ENCODE measurements at places on chromosomes 2 and 18. TPM values are rescaled to one million over a fixed set of nuclear protein-coding genes. Genes with fewer than 3 reads are reported as not detected.

Gene CCL20
- 39.9 TPM for total RNA-seq

Gene MRO
- not detected for total RNA-seq

Gene SALL3
- total RNA-seq: not detected

Gene ANKRD29
- total RNA-seq: 7.8 TPM

Gene MBP
- 221 TPM for total RNA-seq

Gene C2orf78
- total RNA-seq: not detected

Gene TUBB6
- 25.7 TPM for total RNA-seq

Gene CD8A
- 0.20 TPM for total RNA-seq

Gene ZNF512
- total RNA-seq: 24.4 TPM

Gene ARL5A
- total RNA-seq: 53.7 TPM

Gene ANKRD30BL
- total RNA-seq: not detected

Gene LOXL3
- 1.2 TPM for total RNA-seq

Gene IL37
- 2.0 TPM for total RNA-seq

Gene SNED1
- 0.86 TPM for total RNA-seq

Gene MOGAT1
- total RNA-seq: 35.9 TPM

Gene WNT6
- not detected for total RNA-seq

Gene EGR4
- total RNA-seq: 0.81 TPM

DNA sequence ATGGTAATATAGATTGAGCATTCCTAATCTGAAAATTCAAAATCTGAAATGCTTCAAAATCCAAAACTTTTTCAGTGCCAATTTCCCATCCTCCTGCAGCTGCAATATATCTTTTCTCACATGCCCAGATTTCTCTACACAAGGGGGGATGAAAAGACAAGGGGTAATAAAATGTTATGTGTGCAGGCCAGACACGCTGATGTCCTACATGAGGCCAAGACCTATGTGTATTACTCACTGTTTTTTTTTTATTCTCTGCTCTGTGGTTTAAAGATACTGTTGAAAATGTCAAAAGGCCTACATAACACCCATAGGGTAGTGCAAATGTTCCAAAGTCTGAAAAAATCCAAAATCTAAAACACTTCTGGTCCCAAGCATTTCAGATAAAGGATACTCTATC, 41.2 kb upstream of the CWC22 start:
- H3K36me3 ChIP-seq: no peaks in the 10 kb centered on the region
- no peak for DNase-seq
- H3K4me1 ChIP-seq: no peaks in the 10 kb centered on the region

- no peak for DNase-seq
- H3K4me3 ChIP-seq: no peak overlapping the region
- H3K4me1 ChIP-seq: peaks cover 14% of the 10 kb centered on the region
- H3K27me3 ChIP-seq: no peaks in the 10 kb centered on the region
Measured at GRCh38 chr2:72185206-72185605, 37.5 kb upstream of the CYP26B1 start.

GRCh38 chr18:43539862-43540261, 262.6 kb upstream of the SYT4 start:
- H3K36me3 ChIP-seq: no peaks in the 10 kb centered on the region
- no peak overlapping the region for H3K27ac ChIP-seq
- H3K27me3 ChIP-seq: no peaks in the 10 kb centered on the region

- no peaks in the 10 kb centered on the region for H3K36me3 ChIP-seq
- H3K27ac ChIP-seq: no peak overlapping the region
- no peak overlapping the region for H3K4me3 ChIP-seq
- peaks cover 39% of the 10 kb centered on the region for H3K27me3 ChIP-seq
- DNase-seq: no peak
- H3K4me1 ChIP-seq: no peaks in the 10 kb centered on the region
Measured at GRCh38 chr2:20877960-20878359, 55.1 kb upstream of the LDAH start.

GRCh38 chr2:58734365-58734764, 493.2 kb upstream of the FANCL start:
- H3K27me3 ChIP-seq: no peaks in the 10 kb centered on the region
- peak overlapping the region; percentile 3 for H3K27ac ChIP-seq
- no peaks in the 10 kb centered on the region for H3K36me3 ChIP-seq
- no peak overlapping the region for H3K4me3 ChIP-seq
- DNase-seq: peak; percentile 18

- peaks cover 16% of the 10 kb centered on the region for H3K4me1 ChIP-seq
- H3K27ac ChIP-seq: no peak overlapping the region
- H3K36me3 ChIP-seq: no peaks in the 10 kb centered on the region
- DNase-seq: no peak
Measured at GRCh38 chr18:11495441-11495840, 114.0 kb upstream of the SLC35G4 start.

GRCh38 chr2:40380041-40380440, 71.8 kb downstream of the SLC8A1 start:
- DNase-seq: no peak
- H3K4me1 ChIP-seq: no peaks in the 10 kb centered on the region
- H3K4me3 ChIP-seq: no peak overlapping the region
- H3K27me3 ChIP-seq: no peaks in the 10 kb centered on the region
- H3K36me3 ChIP-seq: no peaks in the 10 kb centered on the region

GRCh38 chr2:53475321-53475720, 292.3 kb upstream of the CHAC2 start:
- H3K27ac ChIP-seq: peak overlapping the region; percentile 47
- no peaks in the 10 kb centered on the region for H3K36me3 ChIP-seq
- no peaks in the 10 kb centered on the region for H3K27me3 ChIP-seq
- peak overlapping the region; percentile 2 for H3K4me3 ChIP-seq
- peaks cover 25% of the 10 kb centered on the region for H3K4me1 ChIP-seq
- DNase-seq: peak; percentile 30

DNA sequence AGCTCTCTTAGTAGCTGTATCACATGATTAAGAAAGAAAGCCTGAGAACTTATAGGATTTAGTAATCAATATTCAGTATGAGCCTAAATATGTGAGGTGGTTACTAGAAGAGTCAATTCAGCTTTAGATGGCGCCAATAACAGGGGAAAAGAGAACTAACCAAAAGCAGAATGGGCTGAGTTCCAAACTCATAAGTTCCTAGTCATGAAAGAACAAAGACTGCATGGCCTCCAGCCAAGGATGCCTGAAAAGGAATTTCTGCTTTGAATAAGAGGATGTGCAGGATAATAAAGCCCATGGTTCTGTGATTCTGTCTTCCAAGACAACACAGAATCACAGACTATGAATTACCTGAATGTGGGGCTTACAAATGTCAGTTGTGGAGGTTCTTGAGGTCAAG, 196.5 kb downstream of the SATB2 start:
- H3K4me1 ChIP-seq: peaks cover 10% of the 10 kb centered on the region
- DNase-seq: peak; percentile 3
- H3K27ac ChIP-seq: no peak overlapping the region
- no peaks in the 10 kb centered on the region for H3K36me3 ChIP-seq
- no peaks in the 10 kb centered on the region for H3K27me3 ChIP-seq
- H3K4me3 ChIP-seq: no peak overlapping the region

- H3K36me3 ChIP-seq: no peaks in the 10 kb centered on the region
- H3K4me3 ChIP-seq: no peak overlapping the region
- H3K27ac ChIP-seq: no peak overlapping the region
Measured at GRCh38 chr2:220628252-220628651, 943.9 kb downstream of the EPHA4 start.

DNA sequence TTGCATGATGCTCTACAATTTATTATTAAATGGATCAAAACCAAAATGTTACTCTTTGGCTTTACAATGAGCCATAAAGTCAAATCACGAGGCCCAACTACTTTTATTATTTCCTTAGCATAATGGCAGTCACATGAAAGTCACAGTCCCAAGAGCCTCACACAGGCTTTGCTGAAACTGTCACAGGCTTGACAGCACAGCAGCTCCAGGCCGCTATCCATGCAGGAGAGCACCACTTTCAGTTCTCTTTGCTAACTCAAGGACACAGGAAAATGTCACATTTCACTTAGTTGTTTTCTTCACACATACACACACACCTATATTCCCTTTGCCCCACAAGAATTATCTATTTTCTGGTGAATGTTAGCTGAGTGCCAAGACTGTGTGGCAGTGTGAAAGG, 11.1 kb upstream of the MSGN1 start:
- no peaks in the 10 kb centered on the region for H3K4me1 ChIP-seq
- H3K27me3 ChIP-seq: peaks cover 8% of the 10 kb centered on the region
- no peak overlapping the region for H3K27ac ChIP-seq
- DNase-seq: no peak
- H3K4me3 ChIP-seq: no peak overlapping the region

DNA sequence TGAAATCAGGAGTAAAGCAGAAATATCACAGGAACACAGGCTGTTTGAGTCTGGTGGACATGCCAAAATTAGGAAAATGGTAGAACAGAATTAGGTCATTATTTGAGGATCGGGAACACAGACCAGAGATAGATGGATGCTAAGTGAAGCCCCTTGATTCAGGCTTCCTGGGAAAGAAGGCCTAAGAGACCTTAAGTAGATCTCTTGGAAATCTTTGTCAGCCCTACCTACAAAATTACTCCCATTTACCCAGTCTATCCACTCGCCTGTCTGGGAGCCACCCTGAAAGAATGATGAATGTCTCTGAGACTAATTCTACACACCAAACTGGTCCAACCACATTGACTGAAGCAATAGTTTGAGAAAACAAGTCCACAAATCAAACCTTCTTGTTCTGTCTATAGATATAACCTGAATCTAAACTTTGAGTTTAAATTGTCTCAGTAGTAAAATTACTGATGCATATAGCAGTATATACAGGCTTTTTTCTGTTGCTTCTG, 36.6 kb upstream of the TANK start:
- H3K27ac ChIP-seq: peak overlapping the region; percentile 90
- H3K27me3 ChIP-seq: no peaks in the 10 kb centered on the region
- DNase-seq: peak; percentile 38
- H3K4me3 ChIP-seq: peak overlapping the region; percentile 61
- peaks cover 54% of the 10 kb centered on the region for H3K4me1 ChIP-seq
- H3K36me3 ChIP-seq: peaks cover 5% of the 10 kb centered on the region

DNA sequence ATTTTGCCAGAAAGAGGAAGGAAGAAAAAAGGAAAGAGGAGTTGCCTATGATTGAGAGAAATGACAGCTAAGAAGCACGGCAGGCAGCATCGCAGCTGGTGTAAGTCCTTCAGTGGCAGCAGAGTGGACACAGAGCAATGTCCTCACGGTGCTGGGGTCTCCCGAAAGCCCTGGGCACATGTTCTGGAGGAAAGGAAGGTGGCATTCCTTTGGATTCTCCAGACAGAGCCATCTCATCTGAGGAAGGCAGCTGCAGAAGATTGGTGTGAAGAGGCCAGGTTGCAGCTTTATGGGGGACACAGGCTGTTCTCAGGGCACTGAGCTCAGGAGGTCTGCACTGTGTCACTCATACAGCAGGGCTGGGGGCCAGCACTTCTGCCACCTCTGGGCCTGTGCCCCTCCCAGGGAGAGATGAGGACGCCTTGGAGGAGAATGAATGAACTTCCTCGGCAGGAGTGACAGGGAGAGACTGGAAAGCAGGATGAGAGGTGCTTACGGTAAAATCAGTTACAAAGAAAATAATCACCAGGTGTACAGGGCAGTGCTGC, 252.0 kb upstream of the MYT1L start:
- no peak overlapping the region for H3K4me3 ChIP-seq
- H3K36me3 ChIP-seq: no peaks in the 10 kb centered on the region
- H3K4me1 ChIP-seq: no peaks in the 10 kb centered on the region
- DNase-seq: no peak
- H3K27me3 ChIP-seq: no peaks in the 10 kb centered on the region
- H3K27ac ChIP-seq: no peak overlapping the region

- H3K4me1 ChIP-seq: no peaks in the 10 kb centered on the region
- H3K27me3 ChIP-seq: peaks cover 56% of the 10 kb centered on the region
- DNase-seq: no peak
- no peak overlapping the region for H3K27ac ChIP-seq
- no peaks in the 10 kb centered on the region for H3K36me3 ChIP-seq
- no peak overlapping the region for H3K4me3 ChIP-seq
Measured at GRCh38 chr2:176984987-176985386, 227.6 kb upstream of the HNRNPA3 start.

DNA sequence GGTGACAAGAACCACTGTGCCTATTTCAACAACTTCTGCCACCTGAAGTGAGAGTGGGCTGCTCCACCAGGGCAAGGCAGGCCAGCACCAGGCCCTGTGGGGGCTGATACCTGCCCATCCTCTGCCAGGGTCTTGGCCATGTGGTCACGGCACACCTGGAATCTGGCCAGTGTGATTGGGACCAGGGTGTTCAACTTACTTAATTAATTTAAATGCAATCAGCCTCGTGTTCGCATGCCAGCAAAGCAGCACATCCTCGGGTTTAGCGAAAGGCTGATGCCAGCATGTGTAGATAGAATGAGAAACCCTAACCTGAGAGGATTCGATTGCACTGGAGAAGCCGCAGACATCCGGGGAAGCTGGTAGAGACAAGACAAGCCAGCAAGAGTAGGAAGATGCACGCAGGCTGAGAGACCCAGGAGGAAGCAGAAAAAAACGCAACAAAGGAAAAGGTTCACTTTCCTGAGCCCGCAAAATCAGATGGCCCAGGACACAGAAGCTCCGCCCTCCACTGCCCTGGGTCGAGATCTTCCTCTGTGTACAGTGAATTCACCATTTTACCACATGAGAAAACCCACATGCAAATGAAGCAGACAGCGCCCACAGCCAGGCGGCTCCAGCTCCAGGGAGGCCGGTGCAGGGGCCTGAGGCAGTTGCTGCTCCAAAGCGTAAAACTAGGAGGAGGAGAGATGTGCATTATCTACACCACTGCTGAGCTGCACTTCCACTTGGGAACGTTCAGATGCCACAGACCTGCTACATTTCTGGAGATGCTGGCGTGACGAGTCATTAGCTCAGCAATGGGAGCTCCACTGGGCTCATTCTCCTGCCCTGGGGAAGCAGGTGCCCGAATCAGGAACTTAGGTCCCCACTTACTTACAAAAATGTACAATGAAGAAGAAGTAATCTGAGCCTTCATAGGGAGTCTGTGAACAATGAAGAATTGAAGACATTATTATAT, 92.1 kb downstream of the TMEM18 start:
- no peak overlapping the region for H3K27ac ChIP-seq
- no peak for DNase-seq
- H3K4me3 ChIP-seq: no peak overlapping the region
- H3K36me3 ChIP-seq: no peaks in the 10 kb centered on the region
- no peaks in the 10 kb centered on the region for H3K27me3 ChIP-seq

GRCh38 chr2:189782221-189782671, 1.9 kb downstream of the ORMDL1 start:
- no peaks in the 10 kb centered on the region for H3K27me3 ChIP-seq
- H3K36me3 ChIP-seq: peaks cover 66% of the 10 kb centered on the region
- peak overlapping the region; percentile 5 for H3K27ac ChIP-seq
- peak overlapping the region; percentile 74 for H3K4me3 ChIP-seq

DNA sequence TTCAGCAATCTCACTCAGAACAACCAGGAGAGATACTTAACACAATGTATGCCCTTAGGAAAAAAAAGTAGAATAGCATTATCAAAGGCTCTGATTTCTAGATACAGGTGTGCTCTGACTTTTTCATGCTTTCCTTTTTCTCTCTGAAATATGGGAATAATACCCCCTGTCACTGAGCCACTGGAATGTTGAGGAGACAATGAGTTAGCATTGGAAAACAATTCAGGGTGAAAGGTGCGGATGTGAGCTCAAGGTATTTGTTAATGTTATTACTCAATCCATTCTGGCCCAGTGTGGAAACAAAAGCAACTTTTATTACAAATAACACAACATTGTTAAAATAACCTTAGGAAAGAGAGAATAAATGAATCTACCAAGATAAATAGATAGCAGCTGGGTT, 228.0 kb downstream of the IKZF2 start:
- no peak for DNase-seq
- H3K36me3 ChIP-seq: no peaks in the 10 kb centered on the region
- no peaks in the 10 kb centered on the region for H3K27me3 ChIP-seq

All from Calu3 (cell line).